ENCODE measurements at places on chromosomes 5 and 9.

- DNase-seq, result no peak
Observed at GRCh38 chr5:36153726-36154125, 1.8 kb downstream of the SKP2 start.

- peak; percentile 31 for DNase-seq
Observed at GRCh38 chr9:90142580-90142979, 500.0 kb downstream of the DIRAS2 start.

GRCh38 chr5:154475591-154476353 is 2.3 kb downstream of the HAND1 start:
- no peak for DNase-seq

DNA sequence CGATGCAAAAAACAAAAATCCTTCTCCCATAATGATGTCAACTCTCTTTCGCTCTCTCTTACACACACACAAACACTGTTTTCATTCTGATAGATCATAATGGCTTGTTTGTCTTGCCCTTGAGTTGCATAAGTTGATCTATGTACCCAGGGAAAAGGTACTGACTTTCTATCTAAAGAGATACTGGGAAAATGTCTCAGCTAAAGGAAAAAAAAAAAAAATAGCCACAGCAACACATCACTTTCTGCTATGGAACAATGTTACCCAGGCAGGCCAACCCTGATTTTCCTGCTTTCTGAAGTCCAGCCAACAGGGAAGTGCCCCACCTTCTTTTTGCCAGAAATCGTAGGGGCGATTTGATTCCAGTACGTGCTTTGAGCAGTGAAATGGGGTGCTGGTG is 212.6 kb upstream of the ACTBL2 start:
- DNase-seq, result no peak

DNA sequence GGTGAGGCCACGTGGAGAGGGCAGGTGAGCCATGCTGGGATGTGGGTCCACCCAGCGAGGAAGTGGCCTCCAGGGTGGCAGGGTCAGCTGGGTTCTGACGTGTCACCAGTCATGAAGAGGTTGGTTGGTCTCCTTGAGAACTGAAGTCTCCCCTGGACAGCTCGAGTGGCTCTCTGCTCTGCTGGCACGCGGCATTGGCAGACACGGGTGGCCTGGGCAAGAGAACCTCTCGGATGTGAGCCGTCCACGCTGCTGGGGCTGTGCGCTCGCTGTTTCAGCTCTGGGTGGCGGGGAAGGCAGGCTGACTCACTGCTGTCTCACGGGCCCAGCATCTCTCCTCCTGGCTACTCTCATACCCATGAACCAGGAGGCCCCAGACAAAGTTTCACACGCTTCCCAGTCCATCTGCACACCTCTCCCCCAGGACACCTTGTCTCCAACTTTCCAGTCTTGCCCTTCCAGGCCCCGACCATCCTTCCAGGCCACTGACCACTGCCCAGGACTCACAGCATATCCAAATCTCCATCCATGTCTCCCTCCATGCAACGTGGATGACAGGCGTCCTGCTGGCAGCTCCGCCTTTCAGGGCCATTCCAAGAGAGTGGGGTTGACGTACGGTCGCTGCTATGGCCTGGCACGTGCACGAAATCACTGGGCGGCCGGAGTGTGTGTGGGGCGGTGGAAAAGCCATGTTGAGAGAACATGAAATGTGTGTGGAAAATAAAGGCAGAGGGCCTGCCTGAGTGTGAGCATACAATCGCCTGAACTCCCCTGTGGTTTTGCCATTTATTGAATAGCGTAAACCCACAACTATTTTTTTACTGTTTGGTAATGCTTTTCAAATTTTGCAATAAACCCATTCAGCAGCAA is 145.0 kb upstream of the COL5A1 start:
- no peak for DNase-seq

DNA sequence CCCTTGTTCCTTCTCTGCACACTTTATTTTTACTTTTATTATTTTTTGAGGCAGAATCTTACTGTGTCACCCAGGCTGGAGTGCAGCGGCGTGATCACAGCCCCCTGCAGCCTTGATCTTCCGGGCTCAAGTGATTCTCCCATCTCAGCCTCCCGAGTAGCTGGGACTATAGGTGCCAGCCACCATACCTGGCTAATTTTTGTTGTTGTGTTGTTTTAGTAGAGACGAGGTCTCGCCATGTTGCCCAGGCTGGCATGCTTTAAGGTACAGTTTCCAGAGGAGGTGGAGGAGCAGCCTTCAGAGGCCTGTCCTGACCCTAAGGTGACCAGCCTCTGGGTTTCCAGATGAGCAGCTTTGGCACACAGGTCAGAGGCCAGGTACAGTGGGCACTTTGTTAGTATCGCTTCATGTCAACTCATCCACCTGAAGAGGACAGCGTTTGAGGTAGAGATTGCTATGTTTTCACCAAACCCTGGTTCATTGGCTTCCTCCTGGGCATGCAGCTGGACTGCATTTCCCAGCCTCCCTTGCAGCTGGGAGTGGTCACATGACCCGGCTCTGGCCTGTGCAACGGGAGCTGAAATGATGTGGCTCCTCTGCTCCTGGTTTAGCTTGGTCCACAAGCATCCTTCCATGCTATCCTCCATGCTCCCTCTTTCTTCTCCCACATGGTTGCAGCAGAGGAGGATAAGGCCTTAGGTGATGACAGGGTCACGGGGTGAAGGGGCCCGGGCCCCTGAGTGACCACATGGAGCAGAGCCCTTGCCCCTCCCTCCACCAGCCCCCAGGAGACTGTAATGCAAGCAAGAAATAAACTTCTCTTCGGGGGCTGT is 139.3 kb upstream of the IER5L start:
- peak; percentile 24 for DNase-seq

DNA sequence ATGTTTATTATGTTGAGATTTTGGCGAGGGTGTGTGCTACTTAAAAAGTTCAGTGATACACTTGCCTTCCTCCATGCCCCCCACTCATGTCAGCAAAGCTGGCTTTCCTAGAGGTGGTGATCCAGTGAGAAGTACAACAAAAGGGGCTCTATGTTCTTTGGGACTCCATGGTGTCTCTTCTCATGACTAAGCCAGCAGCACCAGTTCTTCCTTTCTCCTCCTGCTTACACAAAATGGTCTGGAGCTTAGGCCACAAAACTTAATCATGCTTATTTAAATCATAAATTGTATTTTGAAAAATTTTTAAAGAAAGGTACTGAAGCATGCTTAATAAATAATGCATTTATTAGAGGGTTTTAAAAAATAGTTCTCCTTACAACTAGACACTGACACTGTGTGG is 22.4 kb downstream of the MOCS2 start:
- DNase-seq, result no peak

DNA sequence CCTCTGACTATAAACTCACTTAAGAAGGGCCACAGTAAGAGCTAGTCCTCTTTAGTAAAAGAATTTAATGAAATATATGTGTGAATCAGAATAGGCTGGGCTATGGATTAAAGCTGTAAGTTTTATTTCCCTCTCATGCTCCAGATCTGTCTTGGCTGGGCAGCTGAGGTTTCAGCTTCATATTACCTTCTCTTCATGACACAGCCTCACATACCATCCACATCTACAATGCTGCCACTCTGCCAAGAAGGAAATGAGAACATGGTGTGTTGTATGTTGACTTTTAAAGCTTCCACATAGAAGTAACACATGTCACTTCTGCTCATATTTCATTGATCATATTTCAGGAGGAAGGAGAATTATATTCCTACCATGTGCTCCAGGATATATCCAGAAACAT is 776.0 kb upstream of the ACO1 start:
- DNase-seq, result no peak

DNA sequence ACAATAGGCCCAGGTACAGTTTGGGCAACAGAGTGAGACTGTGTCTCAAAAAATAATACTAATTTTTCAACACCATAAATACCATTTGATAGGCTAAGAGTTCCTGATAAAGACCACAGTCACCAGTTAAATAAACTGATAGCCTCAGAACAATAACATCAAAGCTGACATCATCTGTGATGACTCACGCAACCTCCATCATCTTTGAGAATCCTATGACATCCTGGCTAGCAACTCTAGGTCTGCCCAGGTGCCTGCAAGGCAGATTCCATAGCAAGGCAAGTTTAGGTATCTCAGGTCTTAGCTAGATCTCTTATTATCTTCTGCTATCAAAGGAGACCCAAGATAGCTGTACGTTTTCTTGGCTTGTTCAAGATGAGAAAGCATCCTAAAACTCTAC is 30.5 kb upstream of the UBAP2 start:
- DNase-seq, result no peak

GRCh38 chr9:98109052-98109451 is 10.0 kb downstream of the TRIM14 start:
- no peak for DNase-seq

DNA sequence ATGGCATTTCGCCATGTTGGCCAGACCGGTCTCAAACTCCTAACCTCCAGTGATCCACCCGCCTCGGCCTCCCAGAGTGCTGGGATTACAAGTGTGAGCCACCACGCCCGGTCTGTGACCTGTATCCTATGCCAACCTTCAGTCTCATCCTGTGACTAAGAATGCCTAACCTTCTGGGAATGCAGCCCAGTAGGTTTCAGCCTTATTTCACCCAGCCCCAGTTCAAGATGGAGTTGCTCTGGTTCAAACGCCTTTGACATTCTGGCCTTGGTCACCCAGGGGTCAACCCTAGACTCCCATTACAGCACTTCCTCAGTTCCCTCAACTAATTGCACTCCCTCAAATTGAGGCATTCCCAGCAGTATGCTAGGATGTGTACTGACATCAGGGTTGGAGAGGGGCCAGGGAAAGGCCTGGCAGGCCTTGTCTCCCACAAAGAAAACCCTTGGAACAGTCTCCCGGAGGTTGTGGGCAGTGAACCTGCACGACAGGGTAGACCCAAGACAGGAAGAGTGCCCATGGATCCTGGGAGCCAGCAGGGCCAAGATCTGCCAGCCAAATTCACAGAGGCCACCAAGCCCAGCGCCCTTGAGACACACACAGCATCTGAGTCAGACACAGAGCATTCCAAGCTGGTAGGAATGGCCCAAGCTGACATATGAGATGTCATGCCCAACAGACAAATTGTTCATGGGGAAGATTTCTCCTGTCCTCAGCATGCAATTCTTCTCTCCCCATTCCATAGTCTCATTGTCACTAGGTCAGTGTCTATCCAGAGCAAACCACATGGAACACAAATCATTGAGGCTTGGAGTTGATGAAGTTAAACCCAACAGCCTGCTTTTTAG is 24.9 kb upstream of the SMU1 start:
- no peak for DNase-seq

Data from stimulated activated CD4-positive, alpha-beta T cell treated with anti-CD3 and anti-CD28 coated beads, Interleukin-1b, Interleukin-23, amount 100 ng/mL, for 48 hours (primary cell).